Mucosa of descending colon (tissue), 3 donors: ENCODE measurements at places on chromosomes 12 and 14. TPM values are rescaled to one million over a fixed set of nuclear protein-coding genes. Genes with fewer than 3 reads are reported as not detected.

The CACNA2D4 gene
- total RNA-seq: 9.3 TPM

GRCh38 chr12:57012600-57013465 is 3.5 kb downstream of the TAC3 start:
- DNase-seq: no peak

The CDKN3 gene
- total RNA-seq: 3.4 TPM

GRCh38 chr12:76074701-76075336 is 9.7 kb downstream of the NAP1L1 start:
- no peak for DNase-seq

The KRT83 gene
- not detected for total RNA-seq

DNA sequence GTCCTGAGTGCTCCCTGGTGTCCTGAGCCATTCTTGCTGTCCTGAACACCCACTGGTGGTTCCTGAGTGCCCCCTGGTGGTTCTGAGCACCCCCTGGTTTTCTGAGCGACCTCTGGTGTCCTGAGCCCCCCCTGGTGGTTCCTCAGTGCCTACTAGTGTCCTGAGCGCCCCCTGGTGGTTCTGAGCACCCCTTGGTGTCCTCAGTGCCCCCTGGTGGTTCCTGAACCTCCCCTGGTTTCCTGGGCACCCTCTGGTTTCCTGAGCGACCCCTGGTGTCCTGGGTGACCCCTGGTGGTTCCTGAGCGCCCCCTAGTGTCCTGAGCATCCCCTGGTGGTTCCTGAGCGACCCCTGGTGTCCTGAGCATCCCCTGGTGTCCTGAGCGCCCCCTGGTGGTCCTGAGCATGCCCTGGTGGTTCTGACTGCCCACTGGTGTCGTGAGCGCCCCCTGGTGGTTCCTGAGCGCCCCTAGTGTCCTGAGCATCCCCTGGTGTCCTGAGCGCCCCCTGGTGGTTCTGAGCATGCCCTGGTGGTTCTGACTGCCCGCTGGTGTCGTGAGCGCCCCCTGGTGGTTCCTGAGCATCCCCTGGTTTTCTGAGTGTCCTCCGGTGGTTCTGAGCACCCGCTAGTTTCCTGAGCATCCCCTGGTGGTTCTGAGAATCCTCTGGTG is 473.1 kb downstream of the TMEM121 start:
- DNase-seq: peak; percentile 76

- DNase-seq: no peak
Measured at GRCh38 chr12:116325336-116325664, 47.8 kb upstream of the MED13L start.

GRCh38 chr14:96165493-96166436 is 38.9 kb upstream of the BDKRB2 start:
- DNase-seq: no peak

DNA sequence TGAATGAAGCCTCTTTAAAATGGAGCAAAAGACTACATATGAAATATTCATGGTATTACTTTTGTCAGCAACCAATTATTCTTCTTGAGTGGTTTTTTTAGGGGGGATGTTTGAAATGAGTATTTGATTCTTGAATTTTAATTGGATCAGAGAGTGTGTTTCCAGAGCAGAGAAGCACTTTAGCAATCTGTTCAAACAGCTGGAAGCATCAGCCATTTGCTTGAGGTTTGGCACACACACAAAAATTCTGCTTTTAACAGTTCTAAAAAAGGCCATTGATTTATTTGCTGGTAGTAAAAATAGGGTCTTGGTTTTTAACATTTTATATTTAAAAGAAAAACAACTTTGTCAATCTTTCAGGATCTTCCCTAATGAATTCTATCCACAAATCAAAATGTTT is 292.7 kb downstream of the LRFN5 start:
- no peak for DNase-seq

DNA sequence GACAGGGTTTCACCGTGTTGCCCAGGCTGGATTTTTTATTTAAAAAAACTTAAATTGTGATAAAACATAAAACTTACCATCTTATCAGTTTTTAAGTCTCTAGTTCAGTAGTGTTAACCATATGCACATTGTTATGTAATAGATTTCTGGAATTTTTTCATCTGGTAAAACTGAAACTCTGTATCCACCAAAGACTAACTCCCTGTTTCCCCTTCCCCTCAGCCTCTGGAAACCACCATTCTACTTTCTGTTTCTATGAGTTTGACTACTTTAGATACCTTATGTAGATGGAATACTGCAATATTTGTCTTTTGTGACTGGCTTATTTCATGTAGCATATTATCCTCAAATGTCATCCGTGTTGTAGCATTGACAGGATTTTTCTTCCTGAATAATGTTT is 12.8 kb upstream of the PLEKHG3 start:
- DNase-seq: no peak

DNA sequence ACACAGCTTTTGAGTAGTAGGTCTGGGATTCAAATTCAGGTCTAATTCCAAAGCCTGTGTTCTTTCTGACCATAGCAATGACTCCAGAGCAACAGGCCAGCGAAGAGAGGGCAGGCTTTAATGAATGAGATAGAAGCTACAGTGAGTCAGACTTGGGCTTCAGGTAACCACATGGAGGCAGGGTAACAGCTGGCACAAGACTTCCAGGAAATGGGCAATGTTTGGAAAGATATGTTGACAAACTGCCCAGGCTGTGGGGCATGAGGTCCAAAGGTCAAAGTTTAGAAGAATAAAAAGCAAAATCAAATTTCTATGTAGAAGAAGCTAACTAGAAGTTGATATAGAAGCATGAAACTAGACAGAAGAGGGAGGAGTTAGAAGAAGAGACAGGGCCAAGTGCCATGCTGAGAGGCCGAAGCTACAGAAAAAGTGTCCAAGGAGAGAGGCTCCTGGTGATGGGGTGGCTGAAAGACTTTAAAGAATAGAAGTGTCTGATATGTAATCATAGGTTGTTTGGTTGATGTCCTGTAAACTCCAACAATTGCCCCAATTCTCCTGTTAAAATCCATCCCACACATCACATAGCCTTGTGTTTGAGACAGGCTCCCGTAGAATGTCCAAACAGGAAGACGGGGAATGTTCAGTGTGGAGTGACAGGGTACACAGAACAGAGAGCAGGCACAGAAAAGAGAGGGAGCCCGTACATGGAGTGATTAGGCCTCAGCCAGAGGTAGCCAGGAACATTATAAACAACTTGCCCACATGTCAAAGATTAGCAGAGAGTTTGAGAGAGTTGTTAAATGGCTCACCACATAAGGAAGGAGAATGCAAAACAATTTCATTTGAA is 384.7 kb downstream of the CCDC91 start:
- DNase-seq: peak; percentile 25

- no peak for DNase-seq
Measured at GRCh38 chr14:53655080-53655785, 301.4 kb downstream of the BMP4 start.

The HSPA2 gene
- total RNA-seq: 58.2 TPM

DNA sequence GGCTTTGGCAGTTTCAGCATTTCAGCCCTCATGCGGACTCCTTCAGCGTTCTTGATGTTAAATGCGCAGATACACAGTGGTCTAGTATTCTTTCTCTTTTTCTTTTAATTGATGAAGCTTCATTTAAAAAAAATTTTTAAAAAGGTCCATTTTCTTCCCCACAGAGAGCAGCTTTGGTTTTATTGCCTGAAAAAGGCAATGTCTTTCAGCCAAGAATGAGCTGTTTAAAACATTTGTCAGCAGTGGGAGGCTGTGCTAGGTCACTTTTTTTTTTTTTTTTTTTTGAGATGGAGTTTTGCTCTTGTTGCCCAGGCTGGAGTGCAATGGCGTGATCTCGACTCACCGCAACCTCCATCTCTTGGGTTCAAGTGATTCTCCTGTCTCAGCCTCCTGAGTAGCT is 13.5 kb downstream of the KMT5A start:
- no peak for DNase-seq

DNA sequence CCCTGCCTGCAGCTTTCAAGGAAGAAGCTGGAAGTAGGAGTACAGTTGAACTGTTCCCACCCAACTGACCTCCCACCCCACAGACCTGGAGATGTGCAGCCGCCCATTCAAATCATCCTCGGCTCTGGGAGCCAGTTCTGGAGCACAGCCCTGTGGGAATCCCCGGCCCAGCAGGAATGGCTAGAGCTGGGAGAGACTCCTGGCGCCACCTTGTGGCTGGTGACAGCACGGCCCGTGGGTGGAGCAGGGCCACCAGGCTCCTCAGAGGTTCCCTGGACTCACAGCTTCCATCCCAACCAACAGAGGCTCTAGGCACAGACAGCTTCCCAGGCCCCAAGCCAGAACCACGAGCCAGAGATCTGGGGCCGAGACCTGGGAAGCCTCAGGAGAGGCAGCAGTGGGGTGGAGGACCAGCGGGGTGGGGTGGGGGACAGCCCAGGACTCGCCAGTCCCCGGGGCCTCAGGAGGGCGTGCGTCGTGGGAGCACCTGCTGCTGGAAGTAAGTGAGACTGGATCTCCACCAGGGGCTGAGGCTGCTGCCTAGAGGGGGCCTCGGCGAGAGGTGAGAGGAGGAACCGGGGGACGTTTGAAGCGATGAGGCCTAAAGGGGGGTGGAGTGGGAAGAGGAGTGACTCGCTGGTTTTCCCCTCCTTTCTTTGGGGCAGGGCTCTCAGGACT is 43.4 kb downstream of the RNF34 start:
- peak; percentile 83 for DNase-seq

DNA sequence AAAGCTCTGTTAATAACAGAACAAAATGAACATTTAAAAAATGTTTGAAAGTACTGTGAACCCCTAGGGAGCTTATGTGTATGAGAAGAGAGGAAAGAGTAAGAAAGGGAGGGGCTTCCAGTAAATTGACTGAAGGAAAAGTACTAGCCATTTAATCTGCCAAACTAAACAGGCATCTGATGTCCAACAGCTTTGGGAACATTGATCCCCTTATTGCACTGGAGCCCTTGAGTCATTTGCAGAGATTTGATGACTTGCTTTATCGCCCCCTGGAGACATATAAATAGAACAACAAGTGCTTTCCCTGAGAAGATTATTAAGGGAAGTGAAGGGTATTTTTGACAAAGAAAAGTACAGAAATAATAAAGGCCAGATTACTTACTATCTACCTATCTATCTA is 319.3 kb upstream of the NOVA1 start:
- no peak for DNase-seq

- DNase-seq: no peak
Measured at GRCh38 chr12:132131229-132131628, 12.9 kb downstream of the DDX51 start.

DNA sequence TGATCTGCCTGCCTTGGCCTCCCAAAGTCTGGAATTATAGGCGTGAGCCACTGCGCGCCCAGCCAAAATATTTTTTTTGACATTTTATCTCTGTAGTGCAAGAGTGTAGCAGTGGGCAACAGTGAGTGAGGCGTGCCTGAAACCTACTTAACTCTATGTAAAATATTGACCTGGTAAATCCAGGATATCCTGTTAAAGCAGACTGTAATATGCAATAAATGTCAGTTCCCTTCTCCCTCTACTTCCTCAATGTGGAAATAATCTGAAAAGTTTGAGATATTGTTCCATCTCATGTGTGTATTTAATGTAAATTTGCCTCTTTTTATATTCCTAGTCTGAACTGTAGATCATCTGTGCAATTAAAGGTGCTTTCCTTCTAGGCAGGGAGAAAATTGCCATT is 9.5 kb upstream of the CDK17 start:
- no peak for DNase-seq

The KHNYN gene
- total RNA-seq: 85.9 TPM

DNA sequence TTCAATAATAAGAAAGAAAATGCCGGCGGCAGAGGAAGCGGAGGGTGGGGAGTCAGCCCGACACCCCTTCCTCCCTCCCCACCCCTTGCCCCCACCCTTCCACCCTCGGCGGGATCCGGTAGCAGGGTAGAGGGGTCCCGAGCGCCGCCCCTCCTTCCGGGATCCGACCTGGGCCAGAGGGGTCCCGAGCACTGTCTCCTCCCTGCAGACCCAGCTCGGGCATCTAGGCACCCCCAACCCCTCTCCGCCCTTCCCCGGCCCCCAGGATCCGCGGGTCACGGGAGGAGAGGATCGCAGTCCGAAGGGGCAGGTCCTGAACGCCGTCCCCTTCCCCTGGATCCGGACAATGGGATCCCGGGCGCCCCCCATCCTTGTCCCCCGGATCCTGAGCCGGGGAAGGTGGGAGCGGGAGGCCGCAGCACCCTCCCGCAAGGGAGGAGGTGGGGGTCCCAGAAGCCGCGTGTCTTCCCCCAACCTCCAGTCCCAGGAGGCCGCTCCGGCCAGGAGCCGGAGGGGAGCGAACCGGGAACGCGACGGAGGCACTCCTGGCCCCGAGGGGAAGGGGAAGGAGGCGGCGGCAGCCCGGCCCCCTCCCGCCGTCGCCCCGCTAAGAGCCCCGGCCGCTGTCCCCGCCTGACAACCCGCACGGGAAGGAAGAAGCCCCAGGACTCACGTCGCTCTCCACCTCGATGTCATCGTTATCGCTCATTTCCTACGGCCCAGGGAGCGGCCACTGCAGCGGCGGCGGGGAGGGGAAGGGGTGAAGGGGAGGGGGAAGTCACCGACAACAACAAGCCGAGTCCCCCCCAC is 481 bp downstream of the MAX start:
- DNase-seq: peak; percentile 69

DNA sequence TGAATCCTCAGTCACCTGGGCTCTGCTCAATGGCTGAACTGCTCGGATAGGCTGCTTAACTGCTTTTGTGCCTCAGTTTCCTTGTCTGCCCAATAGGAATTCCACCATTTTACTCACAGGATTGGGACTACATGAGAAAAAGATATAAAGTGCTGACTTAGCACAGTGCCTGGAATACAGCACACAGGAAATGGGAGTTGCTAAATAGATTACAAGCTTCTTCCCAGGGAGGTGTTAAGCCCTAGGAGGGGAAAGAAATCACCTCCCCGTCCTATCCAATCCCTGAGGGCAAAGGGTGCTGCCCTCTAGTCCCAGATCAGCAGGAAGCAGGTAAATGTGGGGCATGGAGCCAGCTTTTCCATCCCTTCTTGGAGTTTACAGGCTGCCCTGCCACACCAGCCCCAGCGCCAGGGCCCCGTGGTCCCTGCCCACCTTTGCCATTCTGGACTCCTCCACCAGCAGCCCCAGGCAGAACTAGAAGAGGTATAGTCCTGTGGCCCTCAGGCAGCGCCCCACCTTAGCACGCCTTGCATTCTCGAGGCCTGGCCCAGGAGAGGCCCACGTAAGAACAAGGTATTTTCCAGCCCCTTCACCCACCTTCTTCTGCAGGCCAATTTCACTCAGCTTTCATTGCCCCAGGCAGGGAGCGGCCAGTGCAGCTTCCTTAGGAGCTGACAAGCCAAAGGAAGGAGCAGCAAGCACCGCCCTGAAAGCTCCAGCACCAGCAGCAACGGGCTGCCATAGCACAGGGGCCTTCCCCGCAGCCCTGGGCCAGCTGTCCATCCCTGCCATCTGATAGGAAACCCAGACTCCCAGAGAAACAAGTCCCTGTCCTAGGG is 28.8 kb upstream of the RPLP0 start:
- DNase-seq: peak; percentile 61
